ENCODE measurements at places on chromosomes 2 and 18. TPM values are rescaled to one million over a fixed set of nuclear protein-coding genes. Genes with fewer than 3 reads are reported as not detected.

DSG4 gene
- not detected for total RNA-seq

COLEC12 gene
- total RNA-seq = not detected

FLACC1 gene
- total RNA-seq = 0.59 TPM

NTSR2 gene
- total RNA-seq = not detected

HOXD13 gene
- total RNA-seq = not detected

LTBP1 gene
- 0.18 TPM for total RNA-seq

TMEM247 gene
- not detected for total RNA-seq

TRABD2A gene
- total RNA-seq = 56.4 TPM

NEU2 gene
- not detected for total RNA-seq

All from activated CD8-positive, alpha-beta T cell treated with anti-CD3 and anti-CD28 coated beads for 36 hours (primary cell).